ENCODE measurements at places on chromosomes 3 and 15.

- DNase-seq: peak; percentile 38
Measured at GRCh38 chr15:60591496-60592370, 112.8 kb upstream of the ICE2 start.

DNA sequence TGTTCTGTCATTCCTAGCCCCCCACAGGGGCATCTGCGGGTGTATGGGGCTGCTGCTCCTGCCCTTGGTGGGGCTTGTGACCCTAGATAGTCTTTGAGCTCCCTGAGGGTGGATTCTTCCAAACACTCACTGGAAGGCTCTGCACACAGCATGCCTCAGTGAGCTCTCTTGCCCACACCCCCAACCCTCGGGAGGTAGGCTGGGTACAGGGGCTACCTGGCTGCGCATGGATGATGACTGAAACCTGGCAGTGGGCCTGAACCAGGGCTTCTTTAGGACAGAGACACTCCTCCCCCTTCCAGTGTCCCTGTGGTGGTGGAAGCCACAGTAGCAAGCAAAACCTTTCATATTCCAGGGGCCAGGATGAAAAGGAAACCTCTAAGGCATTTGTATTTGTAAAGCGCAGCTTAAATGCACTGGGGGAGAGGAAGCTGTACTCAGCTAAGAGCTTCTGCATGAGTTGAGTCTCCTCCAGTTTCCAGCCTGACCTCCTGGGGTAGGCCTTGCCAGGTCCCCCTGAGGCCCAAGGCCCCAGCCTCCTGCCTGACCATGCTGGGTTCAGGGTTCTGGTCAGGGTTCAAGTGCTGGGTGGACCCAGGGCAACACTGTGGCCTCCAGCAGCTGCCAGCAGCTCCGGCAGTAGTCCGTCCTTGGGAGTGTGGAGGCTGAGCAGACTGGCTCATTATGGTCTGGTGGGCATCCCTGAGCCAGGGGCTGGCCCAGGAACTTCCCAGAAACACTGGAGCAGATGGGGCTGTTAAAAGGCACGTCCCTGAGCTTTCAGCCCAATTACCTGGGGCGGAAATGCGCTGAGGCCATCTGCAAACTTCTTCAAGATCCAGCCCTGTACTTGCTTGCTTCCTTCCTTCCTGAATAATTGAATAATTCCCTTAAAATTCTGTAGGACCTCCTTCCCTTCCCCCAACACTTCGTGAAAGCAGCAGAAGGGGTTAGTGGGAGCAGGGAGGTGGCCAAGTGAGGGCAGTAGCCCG, 89.7 kb downstream of the HMG20A start:
- DNase-seq: no peak

- no peak for DNase-seq
Measured at GRCh38 chr3:4724051-4724629, 231.0 kb downstream of the ITPR1 start.

DNA sequence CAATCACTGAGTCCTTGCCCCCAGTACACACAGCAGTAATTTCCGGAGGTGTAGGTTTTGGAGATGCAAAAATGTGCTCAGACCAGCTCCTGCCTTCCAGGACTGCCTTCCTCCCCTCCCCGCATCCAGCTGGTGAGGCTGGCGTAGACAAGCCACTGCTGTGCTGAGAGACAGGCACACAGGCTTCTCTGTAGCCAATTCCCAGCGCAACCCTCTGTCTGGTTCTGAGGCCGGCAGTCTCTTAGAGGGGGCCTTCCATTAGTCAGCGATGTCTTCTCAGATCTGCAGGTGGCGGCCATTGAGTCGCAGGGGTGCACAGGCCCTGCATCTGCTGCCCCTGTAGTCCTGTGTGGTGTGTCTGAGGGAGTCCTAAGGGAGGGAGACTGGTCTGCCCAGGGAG, 114.4 kb downstream of the DNAJB8 start:
- no peak for DNase-seq

DNA sequence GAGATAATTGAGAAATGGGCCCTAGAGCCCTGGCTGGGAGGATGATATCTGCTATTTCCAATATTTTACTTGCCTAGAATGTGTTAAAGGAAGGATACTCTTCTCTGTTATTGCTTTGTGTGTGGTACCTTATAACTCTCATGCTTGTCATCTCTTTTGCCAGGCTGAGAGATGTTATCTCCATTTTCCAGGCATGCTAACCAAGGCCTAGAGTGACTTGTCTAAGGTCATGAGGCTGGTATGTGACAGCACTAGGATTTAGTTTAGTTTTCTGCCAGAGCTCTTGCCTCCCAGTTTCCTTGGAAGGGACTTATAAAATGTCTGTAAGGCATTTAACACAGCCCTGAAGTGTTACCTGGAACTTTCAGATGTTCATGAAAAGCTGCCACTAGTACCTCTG, 1.4 kb downstream of the CLK3 start:
- no peak for DNase-seq

DNA sequence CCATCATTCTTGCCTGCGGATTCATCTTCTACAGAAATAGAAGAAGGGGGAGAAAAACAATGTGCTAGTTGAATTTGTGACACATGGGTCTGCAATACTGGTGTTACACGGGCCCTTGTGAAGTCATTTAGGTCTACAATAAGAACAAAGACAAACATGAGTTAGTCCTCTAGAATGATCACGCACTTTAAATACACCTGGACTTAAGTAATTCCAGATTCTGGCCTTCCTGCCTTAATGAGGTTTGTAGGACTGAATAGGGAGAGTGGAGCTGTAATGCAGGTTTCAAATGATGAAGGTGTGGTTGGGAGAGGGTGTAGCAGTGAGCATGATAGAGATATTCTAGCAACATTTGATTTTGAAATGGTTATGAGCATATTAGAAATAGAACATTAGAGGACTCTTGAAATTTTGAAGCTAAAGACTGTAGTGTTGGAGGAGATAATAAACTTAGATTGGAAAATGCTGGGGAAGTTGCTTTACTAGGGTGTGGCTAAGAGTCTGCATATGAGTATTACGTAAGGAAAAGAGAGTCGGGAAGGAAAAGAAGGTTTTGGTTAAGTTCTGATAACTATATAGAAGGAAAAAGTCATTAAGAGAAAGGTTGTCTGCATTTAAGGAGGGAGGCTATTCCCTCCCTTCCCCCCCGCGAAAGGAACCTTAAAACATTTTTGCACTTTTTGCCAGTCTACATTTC, 606 bp downstream of the EIF2A start:
- no peak for DNase-seq

DNA sequence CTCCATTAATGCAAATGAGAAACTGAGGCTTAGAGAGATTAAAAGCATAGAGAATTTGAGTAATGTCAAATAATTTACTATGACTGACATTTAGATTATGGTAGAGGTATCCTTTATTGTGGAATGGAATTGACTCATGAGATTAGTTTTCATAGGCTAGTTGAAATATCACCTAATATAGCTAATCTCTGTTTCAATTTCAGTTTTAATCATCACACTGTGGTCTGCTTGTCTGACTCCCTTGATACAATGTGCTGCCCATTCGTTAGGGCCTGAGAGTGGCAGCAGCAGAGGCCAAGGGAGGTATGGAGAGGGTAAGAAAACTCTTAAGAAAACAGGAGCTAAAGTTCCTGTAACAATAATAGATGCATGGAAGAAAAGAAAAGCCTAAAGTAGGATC, 13.2 kb upstream of the ZBTB20 start:
- no peak for DNase-seq

GRCh38 chr3:5054098-5054497, 68.0 kb upstream of the ARL8B start:
- DNase-seq: no peak

GRCh38 chr3:37980462-37981347, 9.9 kb upstream of the VILL start:
- no peak for DNase-seq

DNA sequence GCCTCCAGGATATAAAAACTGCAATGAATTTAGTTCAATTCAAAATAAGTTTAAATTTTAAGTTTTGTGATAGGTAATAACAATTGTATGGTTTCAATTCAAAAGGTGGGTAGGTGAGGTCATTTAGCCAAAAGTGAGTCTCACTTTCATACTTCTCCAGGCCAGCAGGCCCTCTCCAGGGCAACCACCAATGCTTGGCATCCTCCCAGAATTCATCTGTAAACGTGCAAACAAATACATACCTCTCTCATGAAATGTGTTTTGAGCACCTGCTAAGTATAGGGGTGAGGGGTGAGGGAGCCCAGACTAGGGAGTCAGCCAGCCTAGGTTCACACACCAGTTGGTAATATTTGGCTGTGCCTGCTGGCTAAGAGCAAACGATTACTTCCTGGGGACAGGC, 22.0 kb upstream of the RBSN start:
- no peak for DNase-seq

DNA sequence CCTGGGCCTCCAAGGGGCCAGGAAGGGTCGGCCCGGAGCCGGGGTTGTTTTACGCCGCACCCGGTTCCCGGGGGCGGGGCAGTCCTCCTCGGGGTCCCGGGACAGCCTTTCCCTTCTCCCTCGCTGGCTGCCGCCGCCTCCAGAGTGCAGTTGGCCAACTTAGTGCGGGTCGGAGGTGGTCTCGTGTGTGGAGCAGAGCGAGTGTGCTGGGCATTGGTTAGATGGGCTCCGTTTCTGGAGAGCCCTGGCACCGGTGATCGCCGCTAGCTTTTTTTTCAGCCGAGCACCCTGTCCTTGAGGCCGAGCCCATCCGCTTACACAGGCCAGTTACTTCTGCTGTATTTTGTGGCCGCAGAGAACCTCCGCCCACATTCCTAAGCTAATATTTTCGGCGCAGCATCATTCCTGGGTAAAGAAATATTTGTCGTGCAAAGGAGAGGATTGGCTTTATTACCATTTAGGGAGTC, 585 bp downstream of the KIF23 start:
- no peak for DNase-seq

DNA sequence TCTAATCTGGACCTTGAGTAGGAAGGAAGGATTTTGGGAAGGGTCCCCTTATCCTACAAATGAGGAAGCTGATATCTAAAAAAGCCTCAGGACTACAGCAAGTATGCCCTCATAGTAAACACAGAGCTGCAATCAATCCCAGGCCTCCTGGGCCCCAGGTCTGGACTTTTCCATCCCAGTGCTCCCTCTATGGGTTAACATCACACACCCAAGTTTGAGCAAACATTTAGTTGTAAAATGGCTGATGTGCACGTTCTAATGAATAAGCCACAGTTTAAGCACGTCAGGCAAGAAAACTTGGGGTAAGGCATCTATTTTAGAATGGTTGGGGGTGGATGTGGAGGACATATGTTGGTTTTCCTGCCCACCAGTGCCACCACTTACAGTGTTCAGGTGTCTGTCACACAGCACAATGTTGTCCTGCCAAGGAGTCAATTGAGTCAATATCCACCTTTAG, 44.3 kb upstream of the UBE2E1 start:
- DNase-seq: no peak

DNA sequence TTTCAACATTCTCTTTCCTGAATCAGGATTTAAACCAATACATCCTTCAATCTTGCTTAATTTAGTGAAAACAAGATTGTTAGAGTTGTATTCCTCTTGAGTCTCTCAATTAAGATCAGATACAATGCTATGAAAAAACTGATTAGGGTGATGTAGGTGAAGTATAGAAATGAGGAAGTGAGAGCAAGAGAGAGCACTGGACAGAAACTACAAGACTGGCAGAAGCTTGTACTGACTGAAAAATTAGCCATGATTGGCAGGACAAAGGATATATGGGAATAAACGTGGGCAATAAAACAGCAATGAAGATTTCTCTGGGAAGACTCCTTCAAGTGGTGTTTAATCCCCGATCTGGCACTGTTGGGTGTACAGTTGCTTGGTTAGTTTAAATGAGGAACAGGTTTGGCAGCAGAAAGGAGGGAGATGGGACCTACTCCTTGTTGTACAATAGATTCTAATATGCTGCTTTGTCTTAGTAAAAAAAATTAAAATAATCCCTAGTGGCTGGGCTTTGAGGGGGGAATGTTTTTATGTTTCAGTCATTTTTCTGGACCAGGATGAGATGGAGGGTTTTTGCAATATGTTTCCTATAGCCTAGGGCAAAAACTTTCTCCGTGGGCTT, 252.7 kb downstream of the SLC9A9 start:
- DNase-seq: no peak

DNA sequence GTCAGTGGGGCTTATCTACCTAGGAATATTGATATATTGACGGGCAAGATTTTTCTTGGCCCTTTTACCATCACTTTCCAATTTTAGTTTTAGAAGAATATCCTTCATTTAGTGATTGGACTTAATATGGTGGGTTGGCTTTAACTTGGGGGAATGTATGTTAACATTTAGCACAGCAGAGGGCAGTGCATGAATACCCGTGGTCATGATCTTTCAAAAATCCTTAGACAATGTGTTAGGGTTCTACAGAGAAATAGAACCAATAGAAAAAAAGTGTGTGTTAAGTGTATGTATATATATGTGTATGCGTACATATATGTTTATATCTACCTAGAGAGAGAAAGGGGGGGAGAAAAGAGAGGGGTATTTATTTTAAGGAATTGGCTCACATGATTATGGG, 36.9 kb downstream of the GPR171 start:
- DNase-seq: no peak

DNA sequence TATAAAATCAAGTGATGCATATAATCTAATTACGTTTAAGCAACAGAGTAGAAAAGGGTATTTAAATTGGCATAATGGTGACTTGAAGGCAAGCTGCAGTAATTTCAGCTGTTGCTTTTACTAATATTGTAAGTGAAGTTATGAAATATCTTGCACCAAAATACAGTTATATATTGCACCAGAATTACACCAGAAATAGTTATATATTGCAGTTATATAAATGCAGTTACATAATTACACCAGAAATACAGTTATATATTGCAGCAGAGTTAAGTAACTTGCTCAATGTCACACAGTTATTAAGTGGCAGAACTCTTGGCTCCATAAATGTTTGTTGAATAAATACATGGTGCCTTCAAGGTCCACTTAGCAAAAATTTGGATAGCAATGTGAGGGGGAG, 51.4 kb downstream of the PCOLCE2 start:
- DNase-seq: no peak

GRCh38 chr3:81888914-81889557, 127.6 kb upstream of the GBE1 start:
- no peak for DNase-seq

DNA sequence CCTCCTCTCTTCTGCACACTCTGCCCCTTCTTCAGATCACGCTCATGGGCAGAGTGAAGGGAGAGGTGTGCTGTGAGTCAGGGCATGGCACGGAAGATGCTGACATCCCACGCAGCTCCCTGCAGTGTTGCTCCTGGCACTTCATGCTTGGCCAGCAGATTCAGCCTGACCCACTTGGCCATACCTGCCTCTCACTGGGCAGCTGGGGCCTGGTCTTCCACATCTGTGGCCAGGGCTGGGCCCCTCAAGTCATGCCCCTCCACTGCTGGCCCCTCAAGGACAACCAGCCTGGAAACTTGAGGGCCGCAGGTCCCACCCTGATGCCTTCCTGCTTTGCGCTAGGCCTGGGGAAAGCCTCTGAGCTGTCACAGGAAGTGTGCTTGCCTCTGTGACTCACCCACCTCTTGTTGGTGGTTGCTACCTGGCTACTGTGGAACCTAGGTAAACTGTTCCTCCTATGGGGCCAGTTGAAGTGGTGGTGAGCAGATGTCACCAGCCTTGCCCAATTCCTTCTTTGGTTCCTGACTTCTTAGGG, 48.7 kb downstream of the BSN start:
- peak; percentile 31 for DNase-seq
